CD4-positive, CD25-positive, alpha-beta regulatory T cell (primary cell): ENCODE measurements at places on chromosomes 2 and 18. TPM values are rescaled to one million over a fixed set of nuclear protein-coding genes. Genes with fewer than 3 reads are reported as not detected.
A peak's percentile ranks its signal among the peaks of the same experiment; 100 is the strongest.

ADNP2 gene
- total RNA-seq: 43.6 TPM

CACNB4 gene
- 0.30 TPM for total RNA-seq

DSG4 gene
- not detected for total RNA-seq

SAG gene
- 1.7 TPM for total RNA-seq

TXNDC2 gene
- not detected for total RNA-seq

CTAGE1 gene
- not detected for total RNA-seq

RAX gene
- not detected for total RNA-seq

MYCN gene
- total RNA-seq: 2.2 TPM

DNA sequence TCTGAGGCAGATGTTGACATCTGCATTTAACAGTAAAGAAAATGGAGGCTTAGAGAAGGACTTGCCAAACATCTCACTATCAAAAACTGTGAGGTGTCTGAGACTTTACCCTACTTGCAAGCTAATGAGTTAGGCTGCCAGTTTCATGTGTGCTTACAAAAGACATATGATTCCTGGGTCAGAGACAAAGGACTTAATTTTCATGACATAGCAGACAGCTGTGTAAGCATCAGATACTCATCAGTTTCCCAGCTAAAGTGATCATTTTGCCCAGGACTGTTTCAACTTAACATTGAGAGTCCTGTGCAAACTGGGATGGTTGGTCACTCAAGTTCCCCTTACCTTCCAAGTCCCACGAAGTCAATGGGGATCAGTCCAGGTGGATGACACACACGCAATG is 18.9 kb upstream of the DAPL1 start:
- no peaks in the 10 kb centered on the region for H3K36me3 ChIP-seq
- no peak overlapping the region for H3K4me3 ChIP-seq
- no peaks in the 10 kb centered on the region for H3K4me1 ChIP-seq
- no peak for DNase-seq
- no peak overlapping the region for H3K27ac ChIP-seq
- no peaks in the 10 kb centered on the region for H3K27me3 ChIP-seq

DNA sequence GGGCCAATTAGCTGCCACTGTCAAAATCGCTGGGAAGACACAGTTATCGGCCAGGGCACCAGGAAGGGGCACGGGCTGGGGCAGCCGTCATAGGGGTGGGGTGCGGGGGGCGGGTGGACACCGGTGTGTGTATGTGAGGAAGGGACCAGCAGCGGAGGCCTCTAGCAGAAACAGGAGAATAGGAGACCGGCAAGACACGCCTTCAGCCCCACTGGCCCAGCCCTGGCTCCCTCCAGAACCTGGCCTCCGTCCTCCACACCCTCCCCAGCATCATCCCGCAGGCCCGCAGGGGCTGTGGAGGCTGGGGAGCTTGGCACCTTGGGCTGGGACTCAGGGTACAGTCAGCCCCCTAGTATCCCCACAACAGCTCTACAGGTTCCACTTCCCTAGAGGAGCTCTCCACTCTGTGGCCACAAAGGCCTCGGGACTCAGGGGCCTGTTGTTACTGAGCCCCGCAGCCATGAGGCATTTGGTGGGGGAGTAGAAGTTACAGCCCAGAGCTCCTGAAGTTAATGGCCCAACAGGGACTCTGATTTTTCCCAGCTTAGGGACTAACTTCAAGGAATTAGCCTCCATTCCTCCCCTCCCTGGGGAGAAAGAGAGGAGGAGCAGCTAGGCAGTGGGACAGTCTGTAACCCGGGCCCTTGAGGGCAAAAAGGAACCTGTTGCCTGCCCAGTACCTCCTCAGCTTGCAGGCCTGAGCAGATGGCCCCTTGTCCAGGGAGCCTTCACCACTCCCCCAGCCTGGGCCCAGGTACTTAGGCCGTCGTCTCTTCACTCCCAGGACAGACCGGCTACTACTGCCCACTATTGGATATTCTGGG is 19.9 kb downstream of the SH2D6 start:
- no peaks in the 10 kb centered on the region for H3K27me3 ChIP-seq
- peaks cover 33% of the 10 kb centered on the region for H3K4me1 ChIP-seq
- H3K27ac ChIP-seq: peak overlapping the region; percentile 94
- DNase-seq: no peak

DNA sequence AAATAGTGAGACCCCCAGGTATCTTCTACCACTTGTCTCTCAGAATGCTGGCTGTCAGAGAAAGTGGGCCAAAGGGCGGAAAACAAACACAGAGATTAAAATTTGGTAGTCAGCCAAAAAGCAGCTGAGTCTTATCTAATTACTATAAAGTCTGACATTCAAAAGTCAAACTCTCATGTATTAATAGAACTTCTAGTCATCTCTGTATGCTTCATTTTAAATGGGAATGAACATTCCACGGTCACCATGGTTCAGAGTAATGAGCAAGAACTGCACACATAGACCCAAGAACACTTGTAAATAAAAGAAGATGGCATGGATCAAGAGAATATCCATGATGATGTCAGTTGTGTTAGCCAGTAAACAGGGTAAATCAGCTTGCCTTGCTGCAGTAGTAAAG is 1267.0 kb upstream of the CHAC2 start:
- no peak overlapping the region for H3K27ac ChIP-seq
- no peaks in the 10 kb centered on the region for H3K27me3 ChIP-seq
- H3K4me1 ChIP-seq: no peaks in the 10 kb centered on the region
- no peaks in the 10 kb centered on the region for H3K36me3 ChIP-seq
- DNase-seq: no peak

GRCh38 chr2:138034536-138034935 is 70.3 kb downstream of the HNMT start:
- no peak for DNase-seq
- no peak overlapping the region for H3K27ac ChIP-seq
- no peak overlapping the region for H3K4me3 ChIP-seq
- H3K36me3 ChIP-seq: no peaks in the 10 kb centered on the region
- no peaks in the 10 kb centered on the region for H3K27me3 ChIP-seq
- H3K4me1 ChIP-seq: no peaks in the 10 kb centered on the region

- peaks cover 70% of the 10 kb centered on the region for H3K4me1 ChIP-seq
- H3K27ac ChIP-seq: peak overlapping the region; percentile 100
- H3K4me3 ChIP-seq: peak overlapping the region; percentile 75
- peaks cover 5% of the 10 kb centered on the region for H3K36me3 ChIP-seq
- no peaks in the 10 kb centered on the region for H3K27me3 ChIP-seq
These were observed 3.5 kb downstream of the PCBP1 start for GRCh38 chr2:70090706-70091334.

- no peak overlapping the region for H3K4me3 ChIP-seq
- H3K27ac ChIP-seq: no peak overlapping the region
- DNase-seq: no peak
- H3K36me3 ChIP-seq: no peaks in the 10 kb centered on the region
These were observed 1.7 kb upstream of the NETO1 start for GRCh38 chr18:72869226-72870185.

DNA sequence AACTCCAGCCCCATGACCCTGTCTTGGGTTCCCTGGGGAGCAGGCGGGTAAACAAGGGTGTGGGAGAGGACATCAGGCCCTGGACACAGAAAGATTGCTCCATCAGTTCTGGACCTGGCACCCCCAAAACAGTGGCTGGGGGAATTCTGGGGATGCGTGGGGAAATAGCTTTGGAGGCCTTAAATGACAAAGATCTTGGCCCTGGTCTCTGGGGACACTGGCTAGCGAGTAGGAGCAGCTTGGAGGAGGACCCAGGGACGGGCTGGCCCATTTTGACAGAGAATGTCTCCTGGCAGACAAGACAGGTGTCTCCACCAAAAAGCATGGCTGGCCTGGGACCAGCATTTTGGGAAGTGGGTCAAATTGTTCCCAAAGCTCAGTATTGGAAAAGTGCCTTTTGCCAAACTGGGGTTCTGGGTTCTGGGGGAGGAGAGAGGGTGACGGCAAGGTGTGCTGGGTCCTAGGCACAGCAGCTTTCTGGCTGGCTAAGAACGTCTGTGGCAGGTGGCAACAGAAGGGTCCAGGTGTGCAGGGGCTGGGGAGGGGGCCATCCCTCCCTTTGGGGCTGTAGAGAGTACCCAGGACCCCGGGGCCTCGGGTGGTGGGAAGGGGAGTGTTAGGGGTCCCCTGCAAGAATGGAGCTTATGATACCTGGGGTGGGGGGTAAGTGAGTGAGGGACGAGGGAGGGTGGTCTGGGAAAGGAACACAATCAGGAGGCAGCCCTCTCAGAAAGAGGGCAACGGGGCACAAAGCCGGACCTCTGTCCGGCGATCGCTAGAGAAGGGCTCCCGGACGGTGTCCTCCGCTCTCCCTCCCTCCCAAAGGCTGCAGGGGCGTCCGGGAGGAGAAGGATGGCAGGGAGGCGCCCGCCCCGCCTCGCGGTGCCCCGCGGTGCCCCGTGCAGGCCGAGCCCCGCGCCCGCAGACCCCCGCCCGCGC is 556 bp downstream of the CYRIA start:
- no peak overlapping the region for H3K4me3 ChIP-seq
- H3K36me3 ChIP-seq: no peaks in the 10 kb centered on the region
- H3K27me3 ChIP-seq: peaks cover 12% of the 10 kb centered on the region
- no peak for DNase-seq
- H3K4me1 ChIP-seq: peaks cover 11% of the 10 kb centered on the region

DNA sequence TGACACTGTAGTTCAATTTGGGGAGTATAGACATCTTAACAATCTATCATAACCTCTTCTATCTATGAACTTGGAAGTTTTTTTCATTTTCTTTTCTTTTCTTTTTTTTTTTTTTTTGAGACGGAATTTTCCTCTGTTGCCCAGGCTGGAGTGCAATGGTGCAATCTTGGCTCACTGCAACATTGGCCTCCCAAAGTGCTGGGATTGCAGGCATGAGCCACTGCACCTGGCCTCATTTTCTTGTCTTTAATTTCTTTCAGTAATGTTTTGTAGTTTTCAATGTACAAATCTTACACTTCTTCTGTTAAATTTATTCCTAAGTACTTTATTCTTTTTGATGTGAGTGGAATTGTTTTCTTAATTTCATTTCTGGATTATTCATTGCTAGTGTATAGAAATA is 14.6 kb downstream of the ASAP2 start:
- no peaks in the 10 kb centered on the region for H3K4me1 ChIP-seq
- no peak overlapping the region for H3K4me3 ChIP-seq
- DNase-seq: no peak
- H3K27ac ChIP-seq: no peak overlapping the region
- H3K27me3 ChIP-seq: peaks cover 5% of the 10 kb centered on the region

DNA sequence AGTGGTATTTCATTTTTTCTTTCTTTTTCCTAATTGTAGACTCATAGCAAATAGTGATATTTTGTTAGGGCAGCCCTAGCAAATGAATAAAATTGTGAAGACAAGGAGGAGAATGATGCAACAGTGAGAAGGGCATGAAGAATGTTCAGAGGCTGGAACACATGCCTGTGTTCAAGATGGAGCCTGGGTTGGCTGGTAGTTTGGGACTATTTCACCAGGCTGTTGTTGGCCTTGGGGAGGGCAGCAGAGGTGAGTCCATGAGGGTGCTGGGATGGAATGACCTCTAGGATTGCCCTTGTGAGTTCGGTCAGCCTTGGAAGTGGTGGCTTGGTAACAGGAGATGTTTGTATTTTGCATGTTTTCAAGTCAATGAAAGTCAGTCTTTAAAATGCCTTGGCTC is 10.1 kb upstream of the CDC42EP3 start:
- H3K4me3 ChIP-seq: no peak overlapping the region
- no peaks in the 10 kb centered on the region for H3K27me3 ChIP-seq
- H3K36me3 ChIP-seq: no peaks in the 10 kb centered on the region
- H3K27ac ChIP-seq: no peak overlapping the region

- no peaks in the 10 kb centered on the region for H3K36me3 ChIP-seq
- DNase-seq: no peak
- no peaks in the 10 kb centered on the region for H3K4me1 ChIP-seq
- H3K27ac ChIP-seq: no peak overlapping the region
These were observed 259.6 kb upstream of the THUMPD2 start for GRCh38 chr2:40038646-40039045.

DNA sequence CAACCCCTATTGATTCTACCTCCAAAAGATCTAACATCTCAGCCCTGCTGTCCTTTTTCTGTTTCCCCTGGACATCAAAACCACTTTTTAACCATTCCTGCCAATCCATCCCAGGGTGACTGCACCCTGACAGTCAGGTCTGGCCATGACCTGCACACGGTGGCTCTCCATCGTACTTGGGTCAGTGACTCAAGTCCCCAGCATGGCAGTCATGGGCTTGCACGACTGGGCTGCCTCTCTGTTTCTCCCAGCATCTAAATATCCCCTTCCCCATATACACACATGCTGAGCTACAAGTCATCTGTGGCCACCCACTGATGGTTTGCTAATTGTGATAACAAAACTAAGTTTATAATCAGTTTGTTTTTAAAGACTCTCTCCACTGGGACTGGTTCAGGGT is 6.6 kb downstream of the NCK2 start:
- peak overlapping the region; percentile 96 for H3K4me3 ChIP-seq
- peak overlapping the region; percentile 87 for H3K27ac ChIP-seq
- DNase-seq: no peak
- peaks cover 20% of the 10 kb centered on the region for H3K36me3 ChIP-seq
- peaks cover 100% of the 10 kb centered on the region for H3K4me1 ChIP-seq
- H3K27me3 ChIP-seq: no peaks in the 10 kb centered on the region

DNA sequence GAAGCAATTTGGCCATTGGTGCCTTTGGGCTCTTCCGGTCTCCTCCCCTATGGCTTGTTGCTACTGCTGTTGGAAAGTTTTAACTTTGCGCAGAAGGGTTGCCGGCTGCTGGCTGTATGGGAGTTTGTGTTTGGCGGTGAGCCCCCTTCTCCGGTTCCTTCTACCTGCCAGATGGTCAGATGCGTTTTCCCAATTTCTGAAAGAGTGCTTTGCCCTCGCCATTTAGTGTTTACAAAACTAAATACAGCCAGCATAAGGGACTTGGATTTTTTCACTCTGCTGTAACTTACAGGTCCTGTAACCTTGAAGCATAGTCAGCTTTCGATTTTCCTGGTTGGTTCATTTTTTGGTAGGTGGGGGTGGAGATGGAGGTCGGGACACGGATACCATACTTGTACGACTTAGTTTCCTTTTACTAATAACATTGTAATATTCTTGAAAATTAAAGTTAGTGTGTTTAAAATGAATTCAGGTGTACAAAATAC is 604 bp downstream of the COQ10B start:
- no peak for DNase-seq
- no peaks in the 10 kb centered on the region for H3K36me3 ChIP-seq
- H3K27ac ChIP-seq: peak overlapping the region; percentile 100
- H3K4me1 ChIP-seq: peaks cover 30% of the 10 kb centered on the region

DNA sequence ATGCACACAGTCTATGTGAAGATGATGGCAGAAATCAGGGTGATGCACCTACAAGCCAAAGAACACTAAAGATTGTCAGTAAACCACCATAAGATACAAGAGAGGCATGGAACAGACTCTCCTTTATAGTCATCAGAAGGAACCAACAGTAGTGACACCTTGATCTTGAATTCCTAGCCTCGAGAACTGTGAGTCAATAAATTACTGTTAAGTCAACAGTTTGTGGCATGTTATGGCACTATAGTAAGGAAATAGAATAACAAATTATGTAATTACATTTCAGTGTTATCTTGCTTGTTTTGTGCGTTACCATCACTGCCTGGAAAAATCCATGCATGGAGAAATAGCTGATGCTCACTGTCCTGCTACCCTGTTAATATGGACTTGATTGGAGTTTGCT is 110.2 kb upstream of the LRP1B start:
- no peak overlapping the region for H3K27ac ChIP-seq
- no peaks in the 10 kb centered on the region for H3K4me1 ChIP-seq
- no peaks in the 10 kb centered on the region for H3K36me3 ChIP-seq
- no peak overlapping the region for H3K4me3 ChIP-seq

- peaks cover 21% of the 10 kb centered on the region for H3K4me1 ChIP-seq
- H3K36me3 ChIP-seq: no peaks in the 10 kb centered on the region
- no peak overlapping the region for H3K4me3 ChIP-seq
- DNase-seq: no peak
- peaks cover 9% of the 10 kb centered on the region for H3K27me3 ChIP-seq
These were observed 796 bp upstream of the DYSF start for GRCh38 chr2:71452565-71452964.

GRCh38 chr2:45458909-45459563 is 152.0 kb downstream of the SRBD1 start:
- no peak overlapping the region for H3K27ac ChIP-seq
- DNase-seq: no peak
- H3K27me3 ChIP-seq: no peaks in the 10 kb centered on the region
- H3K4me3 ChIP-seq: no peak overlapping the region
- H3K36me3 ChIP-seq: peaks cover 4% of the 10 kb centered on the region
